ENCODE measurements at places on chromosomes 2 and 18.

GRCh38 chr2:152134488-152135280 lies 35.8 kb upstream of the CACNB4 start:
- DNase-seq: no peak

DNA sequence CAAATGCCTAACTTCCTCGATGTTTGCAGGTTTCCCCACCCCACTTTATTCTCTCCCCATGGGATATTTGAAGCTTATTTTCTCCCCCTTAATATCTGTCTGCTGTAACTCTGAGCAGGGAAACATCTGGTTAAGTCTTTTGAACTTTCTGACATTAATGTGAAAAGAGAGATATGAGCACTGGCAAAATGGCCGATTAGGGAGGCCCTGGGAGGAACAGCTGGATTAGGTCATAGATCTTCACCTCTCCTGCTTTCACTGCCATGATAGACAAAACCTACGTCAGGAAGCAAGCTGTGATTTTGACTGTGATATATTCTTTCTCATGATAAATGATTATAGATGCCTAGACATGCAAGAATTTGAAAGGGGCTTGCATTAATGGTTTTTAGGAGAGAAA lies 43.6 kb downstream of the LYPD6B start:
- no peak for DNase-seq

DNA sequence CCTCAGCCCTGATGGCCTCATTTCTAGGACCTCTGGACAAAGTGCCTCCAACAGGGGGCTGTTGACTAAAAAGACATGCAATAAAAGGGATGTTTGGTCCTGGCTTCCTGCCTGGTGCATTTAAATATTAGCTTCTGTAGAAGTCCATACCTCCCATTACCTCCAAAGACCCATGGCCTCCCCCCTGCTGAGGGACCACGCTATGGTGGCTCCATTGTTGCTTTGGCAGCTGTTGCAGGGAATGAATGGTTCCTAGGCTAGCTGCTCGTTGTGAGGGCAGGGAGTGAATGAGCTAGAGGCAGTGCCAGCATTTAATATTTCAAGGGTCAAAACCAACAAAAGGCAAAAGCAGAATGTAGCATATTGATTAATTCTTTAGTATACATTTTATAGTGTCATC lies 285.9 kb downstream of the SLC8A1 start:
- DNase-seq: no peak

DNA sequence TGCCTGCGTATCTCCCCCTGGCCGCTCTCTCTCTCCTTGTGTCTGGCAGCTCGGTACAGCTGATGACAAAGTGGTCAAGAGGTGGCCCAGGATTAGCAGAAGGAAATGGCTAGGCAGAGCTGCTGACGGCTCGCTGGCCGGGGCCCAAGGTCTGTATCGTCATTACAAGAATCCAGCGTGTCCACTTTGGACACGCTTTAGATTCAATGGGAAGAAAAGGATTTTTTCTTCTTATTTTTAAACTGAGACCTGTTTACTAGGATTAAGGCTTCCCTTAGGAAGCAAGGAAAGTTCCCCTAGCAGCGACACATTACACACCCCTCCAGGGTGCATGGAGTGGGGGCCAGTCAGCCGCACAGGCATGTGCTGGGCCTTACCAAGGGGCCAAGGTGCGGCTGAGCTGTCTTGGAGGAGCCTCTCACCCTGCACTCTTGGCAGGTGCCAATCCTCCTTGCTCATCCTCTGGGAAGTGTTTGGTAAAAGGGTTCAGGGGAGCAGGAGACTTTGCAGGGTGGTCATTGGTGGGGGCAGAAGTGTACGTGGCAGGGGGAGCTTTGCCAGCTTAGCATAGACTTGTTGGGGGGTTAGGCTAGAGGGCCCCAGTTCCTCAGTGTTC lies 76.8 kb downstream of the POLR1A start:
- no peak for DNase-seq

DNA sequence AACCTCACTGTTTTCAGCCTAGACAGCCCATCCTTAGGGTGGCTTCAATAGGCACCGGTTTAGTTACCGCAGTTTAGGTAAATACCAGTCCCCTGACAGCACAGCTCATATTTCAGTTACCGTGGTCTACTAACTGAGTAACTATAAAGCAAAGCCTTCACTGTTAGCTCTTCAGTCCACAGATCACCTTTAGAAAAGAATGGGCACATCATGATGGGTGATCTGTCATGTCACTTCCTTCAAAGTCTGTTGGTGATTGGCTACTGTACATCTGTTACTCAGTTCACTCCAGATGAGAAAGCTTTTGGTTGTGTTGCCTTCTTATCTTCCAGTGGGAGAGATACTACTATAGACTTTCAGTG lies 21.0 kb downstream of the SLC20A1 start:
- DNase-seq: no peak

DNA sequence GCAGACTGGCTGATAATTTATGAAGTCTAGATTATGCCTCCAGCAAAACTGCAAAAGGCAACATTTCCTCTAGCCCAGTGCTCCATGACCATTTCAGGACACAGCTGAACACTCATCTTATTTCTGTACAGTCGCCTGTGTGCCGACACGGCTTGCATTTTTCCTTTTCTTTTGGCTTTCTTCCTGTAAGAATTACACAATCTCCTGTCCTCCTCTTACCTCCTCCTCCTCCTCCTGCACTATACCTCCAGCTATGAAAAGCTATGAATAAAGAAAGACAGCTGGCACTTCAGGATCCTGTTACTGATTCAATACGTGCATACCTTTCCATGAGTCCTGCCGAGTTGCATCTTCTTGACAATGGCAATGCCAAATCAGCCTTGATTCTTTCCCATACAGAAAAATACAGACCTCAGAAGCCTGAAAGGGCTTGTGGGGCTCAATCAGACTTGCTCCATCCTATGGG lies 32.2 kb upstream of the TRIB2 start:
- DNase-seq: no peak

GRCh38 chr18:49668574-49669275 lies 106.9 kb downstream of the LIPG start:
- no peak for DNase-seq

DNA sequence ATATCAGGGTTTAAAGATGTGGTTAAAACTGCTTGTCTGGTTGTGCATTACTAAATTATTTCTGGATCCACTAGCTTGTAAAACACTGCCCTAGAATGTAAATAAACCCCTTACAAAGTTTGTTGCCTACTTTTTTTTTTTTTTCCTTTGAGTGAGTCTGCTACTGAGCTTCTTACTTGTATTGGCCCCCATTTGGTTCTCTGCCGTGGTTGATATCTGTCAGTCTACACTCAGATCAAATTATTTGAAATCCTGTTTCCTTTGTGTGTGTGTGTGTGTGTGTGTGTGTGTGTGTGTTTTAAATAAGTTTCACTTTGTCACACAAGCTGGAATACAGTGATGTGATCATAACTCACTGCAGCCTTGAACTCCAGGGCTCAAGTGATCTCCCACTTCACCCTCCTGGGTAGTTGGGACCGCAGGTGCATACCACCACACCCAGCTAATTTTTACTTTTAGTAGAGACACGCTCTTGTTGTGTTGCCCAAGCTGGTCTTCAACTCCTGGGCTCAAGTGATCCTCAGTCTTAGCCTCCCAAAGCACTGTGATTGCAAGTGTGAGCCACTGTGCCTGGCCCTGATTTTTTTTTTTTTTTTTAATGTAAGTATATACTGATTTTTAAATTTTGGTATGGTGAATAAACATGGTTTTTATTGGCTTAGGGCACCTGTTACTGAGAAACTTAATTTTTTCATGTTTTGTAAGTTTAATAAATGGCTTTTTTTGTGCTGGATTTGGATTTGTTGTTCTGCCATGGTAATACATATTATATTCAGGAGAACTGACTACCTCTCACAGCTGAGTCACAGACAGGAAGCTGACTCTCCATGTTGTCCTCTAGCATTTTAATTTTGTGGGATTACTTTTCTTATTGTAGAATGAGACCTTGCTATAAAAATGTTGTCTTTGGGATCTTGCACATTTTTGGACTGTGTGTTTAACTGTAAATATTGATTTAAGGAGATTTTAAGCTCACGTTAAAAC lies 48.5 kb downstream of the MAP4K4 start:
- DNase-seq: no peak

DNA sequence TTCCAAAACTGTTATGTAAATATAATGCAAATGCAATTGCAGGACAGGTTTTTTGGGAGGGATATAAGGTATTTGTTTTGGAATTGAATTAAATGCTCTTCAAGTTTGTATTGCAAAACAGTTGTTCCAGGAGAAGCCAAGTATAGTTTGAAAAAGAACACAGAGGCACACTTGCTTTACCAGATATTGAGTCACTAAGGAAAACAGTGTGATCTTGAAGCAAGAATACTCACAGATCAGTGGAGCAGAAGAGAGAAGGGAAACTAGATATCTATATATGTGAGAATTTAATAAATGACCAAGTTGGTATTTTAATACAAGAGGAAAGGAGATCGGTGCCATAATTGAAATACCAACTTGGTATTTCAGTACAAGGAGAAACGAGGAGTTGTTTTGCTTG lies 178.9 kb downstream of the CAPN13 start:
- no peak for DNase-seq

DNA sequence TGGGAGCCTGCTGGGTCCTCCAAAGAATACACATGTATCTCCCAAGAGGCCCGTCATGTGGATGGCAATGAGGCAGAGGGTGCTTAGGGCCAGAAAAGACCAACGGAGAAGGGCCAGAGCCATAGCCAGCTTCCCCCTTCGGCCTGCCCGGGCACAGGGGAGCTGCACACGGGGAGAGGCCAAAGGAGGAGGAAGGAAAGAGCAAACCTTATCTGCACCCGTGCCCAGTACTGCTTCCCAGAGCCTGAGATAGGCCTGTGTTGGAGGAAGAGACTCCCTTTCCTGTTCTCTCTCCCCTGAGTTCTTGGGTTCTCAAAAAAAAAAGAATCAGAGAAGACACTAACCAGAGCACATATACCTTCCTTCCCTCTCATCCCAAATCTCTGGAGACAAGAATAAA lies 250.3 kb downstream of the ANAPC1 start:
- no peak for DNase-seq

DNA sequence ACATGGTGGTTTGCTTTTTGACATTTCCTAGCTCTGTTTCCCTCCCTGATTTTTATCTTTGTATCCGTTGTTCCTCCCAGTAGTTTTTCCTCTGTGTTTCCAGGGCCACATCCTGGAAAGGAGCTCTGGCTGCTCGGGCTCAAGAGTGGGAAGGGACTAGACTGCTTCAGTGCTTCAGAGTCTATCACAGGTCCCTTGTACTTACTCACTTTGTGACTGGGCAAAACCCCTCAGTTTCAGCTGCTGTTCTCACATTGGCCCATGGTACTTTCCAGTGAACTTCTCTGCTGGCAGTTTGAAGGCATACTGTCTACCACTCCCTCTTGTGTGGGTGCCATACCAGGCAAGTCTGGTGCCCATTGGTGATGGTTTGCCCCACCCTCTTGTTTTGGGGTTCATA lies 7.5 kb upstream of the STAMBP start:
- no peak for DNase-seq

- no peak for DNase-seq
Measured at GRCh38 chr2:34153484-34153883, 554.4 kb upstream of the FAM98A start.

DNA sequence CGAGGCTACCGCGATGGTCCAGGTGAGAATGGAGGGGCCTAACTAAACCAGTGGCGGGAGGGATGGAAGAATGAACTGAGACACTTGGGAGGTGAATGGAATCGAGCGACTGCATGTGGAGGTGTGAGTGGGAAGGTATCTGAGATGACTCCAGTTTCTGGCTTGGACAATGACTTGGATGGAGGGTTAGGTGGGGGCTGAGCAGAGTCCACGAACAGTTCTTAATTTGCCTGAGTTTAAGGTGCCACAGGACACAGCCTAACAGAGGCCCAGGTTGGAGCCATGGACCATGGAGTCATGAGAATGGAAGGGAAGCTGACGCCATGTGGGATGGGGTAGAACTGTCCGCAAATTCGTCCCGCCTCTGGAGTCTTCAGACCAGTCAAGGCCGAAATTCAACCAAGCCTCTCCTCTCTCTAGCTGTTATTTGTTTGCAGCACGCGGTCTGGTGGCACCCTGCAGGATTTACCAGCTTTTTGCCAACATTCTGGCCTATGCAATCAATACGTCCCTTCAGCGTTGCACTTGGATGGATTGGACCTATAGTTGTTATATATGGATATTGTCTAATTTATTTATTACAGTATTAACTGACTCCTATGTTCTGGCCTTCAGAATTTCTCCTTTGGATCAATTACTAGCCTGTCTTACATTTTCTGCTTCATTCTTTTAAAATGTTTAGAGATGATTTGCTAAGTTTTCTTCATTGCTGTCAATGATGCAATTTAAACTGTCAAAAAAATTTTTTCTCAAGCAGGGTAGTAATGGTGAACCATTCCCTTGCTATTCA lies 940 bp upstream of the BOLA3 start:
- no peak for DNase-seq

GRCh38 chr2:231364961-231365810 lies 30.3 kb upstream of the B3GNT7 start:
- no peak for DNase-seq

GRCh38 chr18:63368611-63369010 lies 1.6 kb upstream of the KDSR start:
- no peak for DNase-seq

DNA sequence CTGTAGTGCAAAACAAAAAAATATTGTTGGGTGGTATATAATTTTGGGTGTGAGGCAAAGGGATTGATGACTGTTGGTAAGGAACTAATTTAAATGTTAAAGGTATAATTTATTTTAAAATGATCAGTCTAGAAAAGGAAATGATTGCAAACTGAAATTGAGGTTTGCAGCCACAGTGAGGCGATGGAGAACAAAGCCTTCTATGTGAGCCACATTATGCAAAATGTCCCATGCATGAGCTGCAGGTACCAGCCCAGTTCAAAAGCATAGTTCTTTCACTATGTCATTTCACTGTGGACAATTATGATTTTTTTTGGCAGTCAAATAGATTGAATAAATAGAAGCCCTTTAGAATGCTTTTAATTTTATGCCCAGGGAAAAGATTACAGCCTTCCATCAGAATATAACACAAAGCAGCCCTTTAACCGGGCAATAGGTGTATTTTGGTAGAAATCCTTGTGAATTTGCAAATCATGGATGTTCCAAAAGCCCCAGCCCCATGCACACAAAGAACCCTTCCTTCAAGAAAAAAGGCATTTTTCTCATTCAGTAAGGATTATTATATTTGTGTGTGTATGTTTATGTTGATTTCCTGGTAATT lies 1.7 kb downstream of the MAP2 start:
- no peak for DNase-seq

DNA sequence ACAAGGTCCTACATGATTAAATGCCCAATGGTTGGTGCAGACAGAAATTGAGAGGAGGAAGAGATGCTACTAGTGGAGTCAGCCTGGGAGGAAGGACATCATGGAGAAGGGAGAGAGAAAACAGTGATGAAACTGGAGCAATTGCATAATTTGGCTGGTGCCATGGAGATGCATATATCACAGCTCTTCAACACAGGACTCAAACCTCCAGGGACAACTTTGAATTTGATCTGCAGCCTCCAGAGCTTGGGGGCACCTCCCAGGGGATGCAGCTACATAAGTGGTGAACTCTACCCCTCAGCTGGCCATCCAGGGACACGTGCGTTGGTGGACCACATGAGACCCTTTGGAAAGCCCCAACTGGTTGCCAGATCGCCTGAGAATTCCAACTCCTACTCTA lies 80.4 kb downstream of the CTAGE1 start:
- no peak for DNase-seq

GRCh38 chr2:68926796-68927195 lies 25.9 kb downstream of the GKN2 start:
- DNase-seq: no peak
